ENCODE measurements at places on chromosomes 5 and 9. TPM values are rescaled to one million over a fixed set of nuclear protein-coding genes. Genes with fewer than 3 reads are reported as not detected.

SLIT3 gene
- total RNA-seq = 12.6 TPM

LCN12 gene
- 0.50 TPM for total RNA-seq

PELO gene
- total RNA-seq = 11.6 TPM

IRGM gene
- total RNA-seq = not detected

FGF10 gene
- 3.8 TPM for total RNA-seq

GRCh38 chr9:69254223-69254622 lies 70.8 kb upstream of the ENTREP1 start:
- no peak for DNase-seq

- DNase-seq = no peak
Observed at GRCh38 chr9:37531699-37532098, 44.5 kb downstream of the FBXO10 start.

DNA sequence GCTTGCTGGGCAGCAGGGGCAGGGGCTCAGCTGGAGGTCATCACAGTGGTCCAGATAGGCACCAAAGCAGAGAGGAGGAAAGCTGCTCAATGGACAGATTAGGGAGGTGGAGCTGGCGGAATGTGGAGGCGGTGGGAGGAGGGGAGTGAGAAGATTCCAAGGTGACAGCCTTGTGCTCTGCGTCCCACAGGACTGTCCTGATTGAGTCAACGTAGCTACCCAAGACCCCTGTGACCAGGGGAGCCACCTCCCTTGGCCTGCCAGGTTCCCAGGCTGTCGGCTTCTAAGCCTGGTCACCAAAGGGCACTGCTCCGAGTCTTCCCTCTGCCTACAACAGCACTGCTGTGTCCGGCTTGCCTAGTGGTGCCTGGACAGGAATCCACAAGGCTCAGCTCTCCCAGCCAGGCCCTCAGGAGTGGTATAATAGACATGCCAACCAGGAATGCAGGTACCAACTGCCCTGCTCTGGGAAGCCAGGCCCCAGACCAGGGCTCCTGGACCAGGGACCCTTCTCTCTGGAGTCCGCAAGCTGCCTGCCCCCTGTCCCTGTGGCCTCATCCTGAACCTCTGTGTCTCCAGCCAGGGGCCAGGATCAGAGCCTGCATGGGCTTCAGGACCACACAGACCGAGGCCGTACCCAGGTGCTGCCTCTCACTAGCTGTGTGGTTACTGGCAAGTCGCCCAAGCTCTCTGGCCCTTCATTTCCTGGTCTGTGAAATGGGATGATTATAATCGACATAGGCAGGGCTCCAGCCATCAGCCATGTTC lies 67.9 kb downstream of the STK10 start:
- no peak for DNase-seq

DNA sequence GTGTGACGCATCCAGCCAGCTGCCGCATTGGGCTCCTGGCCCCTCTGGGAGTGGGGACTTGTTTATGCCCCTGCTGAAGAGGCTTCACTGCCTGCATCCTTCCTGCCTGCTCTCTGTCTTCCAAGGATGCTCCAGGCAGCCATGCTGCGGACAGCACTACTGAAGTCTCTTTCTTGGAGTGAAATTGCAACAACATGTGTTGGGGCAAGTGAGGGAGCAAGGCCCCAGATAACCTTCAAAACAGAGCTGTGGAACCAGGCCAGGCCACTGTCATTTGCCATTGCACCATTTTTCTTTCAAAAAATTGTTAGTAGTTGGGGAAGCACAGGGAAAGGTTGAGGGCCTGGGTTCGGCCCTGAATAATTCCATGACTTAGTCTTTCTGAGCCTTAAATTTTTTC lies 169.6 kb upstream of the ADRA1B start:
- no peak for DNase-seq

GRCh38 chr9:120862452-120862851 lies 14.5 kb downstream of the PHF19 start:
- DNase-seq = no peak

GRCh38 chr9:133004999-133005760 lies 25.6 kb upstream of the GTF3C5 start:
- no peak for DNase-seq

DNA sequence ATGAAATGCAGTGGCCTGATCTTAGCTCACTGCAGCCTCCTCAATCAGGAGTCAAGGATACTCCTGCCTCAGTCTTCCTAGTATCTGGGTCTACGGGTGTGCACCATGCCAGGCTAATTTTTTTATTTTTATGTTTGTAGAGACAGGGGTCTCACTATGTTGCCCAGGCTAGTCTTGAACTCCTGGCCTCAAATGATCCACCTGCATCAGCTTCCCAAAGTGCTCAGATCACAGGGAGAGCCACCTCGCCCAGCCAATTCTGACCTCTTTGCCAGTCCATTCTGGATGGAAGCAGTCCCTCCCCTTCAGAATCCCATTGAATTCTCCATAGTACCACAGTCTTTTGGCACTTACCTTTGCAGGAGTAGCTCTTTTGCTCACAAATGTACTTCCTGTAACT lies 1.7 kb upstream of the CANX start:
- no peak for DNase-seq

DNA sequence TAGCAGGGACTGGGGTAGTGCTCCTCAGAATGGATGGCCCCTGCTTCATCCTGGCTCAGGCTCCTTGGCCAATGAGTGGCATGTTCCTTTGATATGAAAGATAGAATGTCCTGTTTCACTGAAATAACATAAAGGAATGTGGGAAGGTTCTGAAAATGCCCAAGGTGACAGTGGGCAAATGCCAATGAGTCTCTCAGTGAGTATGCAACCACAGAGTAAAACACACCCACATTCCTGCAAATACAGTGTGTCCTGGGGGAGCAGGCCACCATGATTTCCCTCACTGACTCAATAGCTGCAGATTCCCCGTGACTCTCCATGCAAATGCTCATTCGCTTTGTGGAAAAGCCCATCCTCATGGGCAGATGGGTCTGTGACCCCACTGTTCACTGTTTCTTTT lies 36.4 kb downstream of the ZNF366 start:
- DNase-seq = no peak
